ENCODE measurements at places on chromosomes 5 and 9.

DNA sequence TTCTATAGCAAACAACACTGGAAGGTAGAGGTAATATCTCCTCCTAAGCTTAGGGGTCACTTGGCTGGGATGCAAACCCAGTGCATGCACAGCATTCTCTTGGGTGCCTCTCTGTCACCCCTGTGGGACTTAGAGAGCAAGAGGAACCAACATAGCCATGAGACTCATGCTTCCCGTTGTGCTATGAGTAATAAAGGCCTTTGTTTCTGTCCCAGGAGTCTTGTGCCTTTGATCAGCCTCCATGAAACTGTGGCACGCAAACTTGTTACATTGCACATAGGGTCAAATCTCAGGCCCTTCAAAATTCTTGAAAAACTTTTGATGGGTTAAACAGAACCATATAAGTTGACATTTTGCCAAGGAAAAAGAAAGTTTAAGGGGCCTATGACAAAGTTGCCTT lies 272.8 kb downstream of the TAF11L14 start:
- DNase-seq: no peak

- DNase-seq: no peak
Observed at GRCh38 chr9:105385381-105385985, 62.4 kb upstream of the FSD1L start.

- no peak for DNase-seq
Observed at GRCh38 chr9:23830929-23831730, 5.1 kb upstream of the ELAVL2 start.

GRCh38 chr5:67238191-67238590 lies 41.6 kb upstream of the CD180 start:
- DNase-seq: no peak

DNA sequence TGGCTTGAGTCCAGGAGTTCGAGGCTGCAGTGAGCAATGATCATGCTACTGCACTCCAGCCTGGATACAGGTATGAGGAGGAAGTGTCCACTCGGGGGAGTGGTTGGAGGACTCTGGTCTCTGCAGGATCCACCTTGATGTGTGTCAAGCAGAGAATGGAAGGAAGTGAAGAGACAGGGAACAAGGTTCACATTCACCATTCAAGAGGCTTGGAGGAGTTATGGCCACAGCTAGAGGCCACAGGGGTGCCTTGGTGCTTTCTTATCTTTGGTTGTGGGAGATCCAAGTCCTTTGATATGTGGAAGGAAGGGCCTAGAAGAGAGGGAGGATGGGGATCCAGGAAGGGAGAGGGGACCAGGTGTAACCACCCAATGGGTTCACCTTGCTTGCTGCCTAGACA lies 5.4 kb upstream of the CERCAM start:
- no peak for DNase-seq

DNA sequence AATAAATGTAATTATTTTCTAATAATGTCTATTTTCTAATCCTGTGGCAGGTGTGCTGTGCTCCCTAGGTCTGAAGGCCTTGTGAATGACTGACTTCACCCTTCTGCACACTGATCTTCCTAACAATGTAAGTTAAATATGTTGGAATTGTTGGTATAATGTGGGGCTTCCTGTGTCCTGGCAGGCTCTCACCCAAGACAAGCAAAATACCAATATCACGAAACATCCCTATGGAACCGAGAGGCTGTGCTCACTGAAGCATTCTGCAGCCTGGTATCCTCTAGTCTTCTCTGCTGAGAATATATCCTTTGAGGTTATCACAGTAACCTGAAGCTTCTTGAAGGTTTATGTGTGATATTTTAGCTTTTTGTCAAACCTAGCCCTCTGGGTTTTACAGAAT lies 159.4 kb downstream of the GABRB2 start:
- no peak for DNase-seq

GRCh38 chr5:120765189-120765588 lies 301.1 kb downstream of the PRR16 start:
- DNase-seq: no peak

DNA sequence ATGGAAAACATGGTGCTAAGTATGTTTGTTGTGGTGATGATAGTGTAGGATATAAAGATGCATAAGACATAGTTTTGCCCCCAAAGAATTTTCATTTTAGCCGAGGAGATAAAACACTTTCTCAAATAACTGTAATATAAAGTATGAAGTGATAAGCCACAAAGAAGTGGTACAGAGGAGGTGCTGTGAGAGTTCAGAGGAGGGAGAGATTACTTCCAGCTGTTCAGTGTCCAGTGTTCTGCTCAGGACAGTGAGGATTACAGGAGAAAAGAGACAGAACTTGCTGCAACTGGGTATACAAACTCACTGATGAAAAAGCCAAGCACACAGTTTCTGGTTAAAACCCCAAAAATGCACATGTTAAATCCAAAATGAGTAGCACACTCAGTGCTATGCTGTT lies 309.3 kb downstream of the KIAA0825 start:
- DNase-seq: no peak

DNA sequence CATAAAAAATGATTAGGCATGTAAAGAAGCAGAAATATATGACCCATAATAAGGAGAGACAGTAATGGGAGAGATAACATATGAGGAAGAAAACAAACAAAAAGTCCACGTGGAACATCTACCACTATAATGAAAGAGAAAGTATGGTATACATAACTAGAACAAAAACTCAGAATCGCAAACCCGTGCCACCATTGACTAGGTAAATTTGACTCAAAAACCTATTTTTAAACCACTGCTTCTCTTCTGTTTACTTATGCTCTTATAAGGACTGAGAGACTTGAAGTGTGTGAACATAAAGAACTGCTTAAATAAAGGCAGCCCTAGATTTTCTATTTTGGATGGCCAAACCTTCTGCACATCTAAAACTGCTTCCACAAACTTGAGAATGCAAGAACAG lies 330.7 kb downstream of the CAAP1 start:
- no peak for DNase-seq

DNA sequence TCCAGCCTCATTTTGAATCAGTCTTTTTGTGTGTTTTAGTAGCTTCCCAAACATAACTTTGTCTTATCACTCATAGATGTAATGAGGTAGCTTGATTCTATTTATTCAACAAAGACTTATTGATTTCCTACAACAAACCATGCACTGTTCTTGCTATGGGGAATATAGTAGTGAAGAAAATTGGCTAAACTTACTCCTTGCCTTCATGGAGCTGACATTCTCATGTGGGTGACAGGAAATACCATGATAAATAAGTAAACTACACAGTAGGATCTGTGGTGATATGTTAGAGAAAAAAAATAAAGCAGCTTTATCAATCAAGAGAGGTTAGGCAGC lies 255.7 kb upstream of the TNC start:
- DNase-seq: no peak

DNA sequence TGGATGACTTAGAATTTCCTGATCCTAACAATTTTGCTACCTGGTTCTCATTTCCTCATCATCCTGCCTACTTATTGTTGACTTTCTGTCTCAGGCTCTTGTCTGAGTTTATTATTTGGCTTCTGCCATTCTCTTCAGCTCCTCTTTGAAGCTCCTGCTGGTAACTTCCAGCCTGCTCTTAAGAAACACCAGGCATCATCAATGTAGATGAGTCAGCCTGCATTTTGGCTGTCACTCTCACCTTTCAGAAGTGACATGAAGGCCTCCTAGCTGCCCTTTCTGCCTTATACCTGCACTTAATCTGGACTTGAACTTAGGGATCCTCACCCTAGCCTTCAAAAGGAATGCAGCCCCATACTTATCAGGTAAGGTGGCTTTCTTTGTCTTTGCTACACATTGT lies 551.8 kb upstream of the ZNF608 start:
- no peak for DNase-seq

- no peak for DNase-seq
Observed at GRCh38 chr5:53777864-53778618, 217.6 kb downstream of the NDUFS4 start.

- no peak for DNase-seq
Observed at GRCh38 chr9:33111631-33112030, 35.2 kb upstream of the SMU1 start.

- no peak for DNase-seq
Observed at GRCh38 chr5:169805937-169806700, 169.0 kb downstream of the DOCK2 start.

DNA sequence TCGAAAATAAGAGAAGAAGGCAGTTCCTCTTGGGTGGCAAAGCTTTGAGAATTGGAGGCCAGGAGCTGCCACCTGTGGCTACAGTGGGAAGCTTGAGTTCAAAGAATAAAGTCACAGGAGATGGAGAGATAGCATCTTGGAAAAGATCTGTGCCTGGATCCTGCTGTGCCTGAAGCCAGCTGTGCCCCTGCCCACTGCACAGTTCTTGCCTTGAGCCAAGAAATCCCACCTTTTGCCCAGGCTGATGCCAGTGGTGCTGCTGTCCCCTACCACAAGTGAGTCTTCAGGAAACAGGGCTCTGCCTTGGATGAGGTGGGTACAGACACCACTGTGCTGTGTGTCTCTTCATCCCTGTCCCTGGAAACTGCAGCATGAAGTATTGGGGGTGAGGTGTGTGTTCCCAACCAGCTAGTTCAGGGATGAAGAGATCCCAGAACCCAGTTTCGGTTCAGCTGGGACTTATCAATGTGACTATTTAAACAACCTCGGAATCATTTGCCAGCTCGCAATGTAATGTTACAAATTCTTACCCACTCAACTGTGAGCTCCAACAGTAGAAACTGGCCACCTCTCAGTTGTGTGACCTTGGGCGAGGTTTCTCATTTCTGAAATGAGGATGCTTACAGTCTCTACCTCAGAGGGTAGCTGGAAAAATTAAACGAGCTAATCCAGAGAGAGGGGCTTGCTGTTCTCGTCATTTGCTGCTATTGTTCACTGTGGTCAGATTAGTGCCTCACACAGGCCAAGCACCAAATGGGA lies 5.9 kb downstream of the IER5L start:
- DNase-seq: no peak

GRCh38 chr5:77086368-77086688 lies 757 bp downstream of the ZBED3 start:
- no peak for DNase-seq

DNA sequence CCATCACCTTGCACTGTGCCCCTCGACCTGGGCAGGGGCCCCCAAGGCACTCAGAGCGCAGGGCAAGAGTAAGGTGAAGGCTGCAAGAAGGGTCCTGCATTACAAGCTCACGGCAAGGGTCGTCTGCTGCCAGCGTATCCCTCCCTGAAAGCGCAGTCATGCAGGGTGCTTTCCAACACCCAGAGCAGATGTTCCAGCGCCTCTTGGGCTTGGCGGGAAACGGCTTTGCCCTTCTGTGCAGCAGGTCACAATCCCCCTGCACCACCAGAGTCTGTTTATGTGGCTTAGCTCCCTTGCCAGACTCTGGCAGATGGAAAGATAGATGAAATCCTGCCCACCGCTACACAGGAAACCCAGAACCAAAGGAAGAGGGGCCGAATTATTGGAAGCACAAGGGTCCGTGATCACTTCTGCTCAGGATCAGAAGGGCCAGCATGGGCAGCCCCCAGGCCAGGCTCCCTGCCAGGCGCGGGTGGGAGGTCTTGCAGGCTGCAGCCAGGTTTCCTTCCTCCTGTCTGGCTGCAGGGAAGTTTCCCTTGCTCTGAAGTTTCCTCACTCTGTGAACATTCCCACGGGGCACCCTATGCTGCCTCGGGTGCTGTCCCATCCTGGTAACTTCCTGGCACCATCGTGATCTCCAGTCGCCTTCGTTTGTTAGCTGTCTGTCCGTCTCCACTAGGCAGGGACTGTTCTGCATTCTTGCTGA lies 132.2 kb downstream of the ZNF354C start:
- DNase-seq: no peak

DNA sequence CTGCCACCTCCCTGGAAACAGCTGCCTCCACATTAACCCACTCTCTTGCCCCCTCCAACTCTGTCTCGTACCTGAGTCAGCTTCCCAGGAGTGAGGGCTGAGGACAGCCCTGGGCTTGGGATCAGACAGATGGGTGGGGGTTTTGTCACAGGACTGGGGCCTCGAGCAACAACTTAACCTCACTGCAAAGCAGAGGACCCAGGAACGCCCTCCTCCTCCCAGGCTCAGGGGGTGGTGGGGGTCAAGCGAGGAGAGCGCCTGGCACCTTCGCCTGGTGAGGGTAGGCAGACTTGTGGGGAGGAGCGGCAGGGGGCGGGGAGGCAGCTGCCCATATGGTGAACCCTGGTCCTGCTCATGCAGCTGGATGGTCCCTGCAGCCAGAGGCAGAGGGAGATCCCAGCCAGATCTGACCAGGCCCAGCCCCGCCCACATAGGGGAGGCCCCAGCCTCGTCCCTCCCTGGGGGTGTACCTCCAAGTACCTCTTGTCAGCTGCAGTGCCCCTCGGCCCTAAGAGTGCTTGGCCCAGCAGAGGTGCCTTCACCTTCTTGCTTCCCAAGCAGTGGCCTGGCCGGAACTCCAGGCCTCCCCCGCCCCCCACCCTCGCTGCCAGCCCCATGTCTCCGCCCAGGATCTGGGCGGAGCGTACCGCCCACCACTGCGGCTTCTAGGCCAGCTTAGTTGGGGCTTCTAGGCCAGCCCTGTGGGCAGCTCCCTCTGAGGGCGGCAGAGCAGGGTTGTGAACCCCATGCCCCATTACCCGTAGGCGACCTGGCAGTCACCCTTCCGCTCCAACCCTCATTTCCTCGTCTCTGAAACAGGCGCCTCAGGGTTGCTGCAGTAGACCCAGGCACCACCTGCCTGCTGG lies at the start of gene SARDH:
Gene SARDH, minus strand, starts transcription at position 579 of the 866 bp plus-strand sequence. CDS start 4,179 bp downstream, outside the sequence.
- no peak for DNase-seq

DNA sequence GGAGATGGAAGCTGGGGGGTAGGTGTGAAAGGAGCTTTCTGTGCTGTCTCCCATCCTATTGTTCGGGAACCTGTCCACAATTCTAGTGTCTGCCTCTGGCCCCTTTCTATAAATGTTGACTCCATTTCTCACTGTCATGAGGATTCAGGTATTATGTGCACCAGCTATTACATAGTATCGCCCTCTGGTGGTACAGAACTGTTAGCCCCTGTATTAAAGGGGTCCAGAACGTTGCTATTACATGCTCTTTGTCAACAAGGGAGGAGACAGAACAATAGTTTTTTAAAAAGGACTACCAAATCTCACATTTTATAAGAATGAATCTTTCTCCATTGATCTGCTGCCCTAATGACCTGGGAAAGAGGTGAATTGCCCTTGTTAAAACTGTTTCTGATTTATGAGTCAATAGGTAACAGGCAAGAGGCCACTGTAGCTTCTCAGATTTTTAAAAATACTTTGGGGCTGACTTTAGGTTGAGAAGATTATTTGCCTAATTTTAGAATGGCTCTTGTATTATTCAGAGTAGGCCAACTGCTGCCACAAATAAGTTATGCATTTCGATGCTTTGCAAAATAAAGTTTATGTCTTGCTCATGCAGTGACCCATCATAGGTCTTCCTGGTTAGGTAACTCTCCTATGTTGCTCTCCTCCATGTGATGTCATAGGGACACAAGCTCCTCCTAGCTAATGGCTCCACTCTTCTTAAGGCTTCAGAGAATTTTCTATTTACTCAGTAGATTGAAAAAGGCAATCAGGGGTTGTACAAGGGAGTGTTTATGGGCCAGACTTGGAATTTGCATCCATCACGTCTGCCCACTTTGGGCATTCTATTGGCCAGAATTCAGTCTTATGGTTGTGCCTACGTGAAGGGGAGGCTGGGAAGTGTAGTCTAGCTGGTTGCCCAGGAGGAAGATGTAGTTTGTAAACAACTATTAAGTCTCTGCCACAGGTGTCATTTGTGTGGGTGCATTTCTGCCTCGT lies 20.8 kb downstream of the DCANP1 start:
- DNase-seq: no peak
